ENCODE measurements at places on chromosomes 13 and 19.

- no peak for DNase-seq
Measured at GRCh38 chr13:42950181-42950580, 41.9 kb downstream of the EPSTI1 start.

DNA sequence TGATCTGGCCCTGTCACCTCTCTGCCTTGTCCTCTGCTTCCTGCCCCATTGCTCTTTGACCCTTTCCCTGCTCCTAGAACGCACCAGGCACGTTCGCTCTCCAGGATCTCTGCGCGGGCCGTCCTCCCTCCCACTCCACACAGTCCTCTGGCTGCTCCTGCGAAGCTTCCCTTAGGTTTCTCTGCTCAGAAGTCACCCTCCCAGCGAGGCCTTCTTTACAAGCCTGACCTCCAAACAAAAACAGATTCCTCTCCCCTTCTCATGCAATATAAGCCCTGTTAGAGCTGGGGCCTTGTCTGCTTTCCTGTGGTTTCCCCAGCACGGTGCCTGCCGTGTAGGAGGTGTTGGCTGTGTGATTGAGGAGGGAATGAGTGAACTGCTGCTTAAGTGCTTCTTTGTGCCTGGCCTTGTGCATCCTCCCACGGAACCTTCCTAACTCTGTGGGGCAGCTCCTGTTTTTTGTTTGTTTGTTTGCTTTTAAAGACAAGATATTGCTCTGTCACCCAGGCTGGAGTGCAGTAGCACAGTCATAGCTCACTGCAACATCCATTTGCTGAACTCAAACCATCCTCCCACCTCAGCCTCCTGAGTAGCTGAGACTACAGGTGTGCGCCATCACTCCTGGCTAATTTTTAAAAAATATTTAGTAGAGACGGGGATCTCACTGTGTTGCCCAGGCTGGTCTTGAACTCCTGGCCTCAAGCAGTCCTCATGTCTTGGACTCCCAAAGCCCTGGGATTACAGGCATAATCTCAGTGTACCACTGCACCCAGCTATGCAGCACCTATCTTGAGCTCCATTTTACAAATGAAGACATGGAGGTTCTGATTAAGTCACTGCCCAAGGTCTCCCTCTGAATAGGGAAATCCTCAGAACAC is 82.0 kb downstream of the SIPA1L3 start:
- DNase-seq = peak; percentile 9

- DNase-seq = no peak
Measured at GRCh38 chr13:35144166-35144890, 202.3 kb downstream of the NBEA start.

- peak; percentile 96 for DNase-seq
Measured at GRCh38 chr19:49850487-49851342, at the start of gene PTOV1. PTOV1 (plus strand) TSS chr19:49851159.

Data from activated naive CD4-positive, alpha-beta T cell treated with anti-CD3 and anti-CD28 coated beads, Interleukin-2, amount 50 U/mL, for 72 hours (primary cell).